ENCODE measurements at places on chromosomes 6 and 20. TPM values are rescaled to one million over a fixed set of nuclear protein-coding genes. Genes with fewer than 3 reads are reported as not detected.
A peak's percentile ranks its signal among the peaks of the same experiment; 100 is the strongest.

DNA sequence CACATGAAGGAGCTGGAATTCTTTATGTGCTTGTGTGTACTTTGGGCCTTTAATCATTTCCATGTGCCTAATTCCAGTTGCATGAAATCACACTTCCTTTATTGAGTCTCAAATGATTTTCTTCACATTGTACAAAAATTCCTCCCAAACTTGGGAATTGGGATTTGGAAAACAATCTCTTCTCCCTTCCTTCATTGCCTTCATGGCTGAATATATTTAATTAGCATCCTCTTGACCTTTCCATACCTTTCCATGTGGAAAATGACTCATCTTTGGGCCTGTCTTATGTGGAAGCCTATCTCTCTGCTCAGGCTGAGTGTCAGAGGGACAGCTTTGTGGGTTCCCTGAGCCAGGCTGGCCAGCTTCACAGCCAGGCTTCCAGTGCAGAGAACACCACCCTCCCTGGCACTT, 33.0 kb upstream of the CDH4 start:
- no peak for DNase-seq

EDN1 gene
- 7.4 TPM for total RNA-seq

- DNase-seq, result no peak
Observed at GRCh38 chr6:71298459-71298858, 9.8 kb downstream of the OGFRL1 start.

- DNase-seq, result no peak
Observed at GRCh38 chr20:24837781-24838450, 111.2 kb upstream of the CST7 start.

DNA sequence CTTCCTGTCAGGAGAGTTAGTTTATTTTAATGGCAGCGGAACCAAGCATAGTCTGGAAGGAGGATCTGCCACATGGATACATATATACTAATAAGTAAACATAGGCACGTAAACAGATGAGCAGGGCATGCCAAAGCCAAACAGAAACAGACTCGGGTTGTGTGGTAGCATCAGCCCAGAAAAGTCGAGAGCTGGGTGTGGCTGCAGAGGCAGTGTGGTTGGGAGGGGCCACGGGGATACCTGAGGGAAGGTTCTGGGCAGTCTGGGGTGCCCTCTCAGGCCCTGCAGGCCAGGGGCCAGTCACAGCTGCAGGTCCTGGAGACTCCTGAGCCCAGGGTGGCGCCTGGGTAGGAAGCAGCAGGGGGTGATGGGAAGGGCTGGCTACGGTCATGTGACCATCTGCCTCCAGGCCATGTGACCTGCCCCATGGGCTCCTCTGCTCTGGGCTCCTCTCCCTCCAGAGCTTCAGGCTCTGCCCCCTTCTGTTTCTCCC, 42.8 kb upstream of the MRPS10 start:
- DNase-seq, result no peak

TPBG gene
- 2.5 TPM for total RNA-seq

DNA sequence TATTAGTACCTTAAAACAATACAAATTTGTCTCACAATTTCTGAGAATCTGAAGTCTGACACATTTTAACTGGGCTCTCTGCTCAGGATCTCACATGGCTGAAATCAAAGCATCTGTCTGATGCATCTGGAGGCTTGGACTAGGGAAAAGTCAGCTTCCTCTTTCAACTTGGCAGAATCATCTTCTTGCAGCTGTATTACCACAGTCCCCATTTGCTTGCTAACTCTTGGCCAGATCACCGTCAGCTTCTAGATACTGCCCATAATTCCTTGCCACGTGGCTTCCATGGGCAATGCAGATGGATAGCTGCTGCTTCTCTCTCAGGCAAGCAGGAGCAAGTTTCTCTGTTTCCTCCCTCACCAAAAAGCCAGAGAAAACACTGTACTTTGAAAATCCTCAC, 1106.4 kb upstream of the CITED2 start:
- peak; percentile 16 for DNase-seq

GRCh38 chr20:61230166-61230565, 21.9 kb upstream of the CDH4 start:
- DNase-seq, result no peak

GSTA3 gene
- total RNA-seq, result not detected

MMS22L gene
- 2.1 TPM for total RNA-seq

GRCh38 chr6:131096786-131097185, 33.7 kb upstream of the EPB41L2 start:
- no peak for DNase-seq

GJA10 gene
- total RNA-seq, result not detected

ADNP gene
- total RNA-seq, result 35.4 TPM

- no peak for DNase-seq
Observed at GRCh38 chr20:11271319-11271718, 597.5 kb upstream of the JAG1 start.

SRSF12 gene
- not detected for total RNA-seq

DNA sequence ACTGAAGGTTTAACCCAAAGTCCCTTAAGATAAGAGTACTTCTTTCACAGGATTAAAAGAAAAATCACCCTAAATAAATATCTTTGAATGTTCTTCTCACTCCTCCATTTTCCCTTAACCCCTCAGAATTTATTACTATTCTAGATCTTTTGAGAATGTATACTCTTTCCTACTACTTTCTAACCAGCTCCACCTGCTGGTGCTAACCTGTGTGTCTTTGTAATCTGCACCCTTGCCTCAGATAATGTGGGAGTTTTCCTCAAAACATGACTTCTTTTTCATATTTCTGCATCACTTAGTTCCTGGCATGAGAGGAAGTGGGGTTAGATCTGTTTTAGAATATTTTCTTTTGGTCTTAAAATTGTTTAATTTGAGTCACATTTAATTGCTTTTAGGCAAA, 394.2 kb downstream of the BMP2 start:
- no peak for DNase-seq
